ENCODE measurements at places on chromosomes 16 and 17. TPM values are rescaled to one million over a fixed set of nuclear protein-coding genes. Genes with fewer than 3 reads are reported as not detected.

GRCh38 chr17:40862985-40863733 is 3.9 kb downstream of the KRT12 start:
- no peak for DNase-seq

DNA sequence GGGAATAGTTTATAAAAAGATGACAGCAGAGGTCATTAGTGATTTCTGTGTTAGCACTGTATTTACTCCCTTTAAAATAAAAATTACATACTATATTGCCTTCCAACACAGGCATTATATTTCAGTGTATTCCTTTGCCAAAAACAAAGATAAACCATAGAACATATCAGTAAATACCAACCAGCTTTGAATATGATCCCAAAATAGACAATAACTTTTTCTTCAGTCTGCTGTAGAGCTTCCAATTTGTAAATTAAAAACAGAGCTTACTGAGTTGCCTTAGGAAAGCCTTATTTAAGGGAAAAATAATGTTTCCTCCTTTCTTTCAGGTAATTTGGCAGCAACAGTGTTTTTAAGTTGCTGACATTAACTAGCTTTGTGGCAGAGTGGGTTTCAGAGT is 352.1 kb upstream of the TBX2 start:
- DNase-seq = no peak

DNA sequence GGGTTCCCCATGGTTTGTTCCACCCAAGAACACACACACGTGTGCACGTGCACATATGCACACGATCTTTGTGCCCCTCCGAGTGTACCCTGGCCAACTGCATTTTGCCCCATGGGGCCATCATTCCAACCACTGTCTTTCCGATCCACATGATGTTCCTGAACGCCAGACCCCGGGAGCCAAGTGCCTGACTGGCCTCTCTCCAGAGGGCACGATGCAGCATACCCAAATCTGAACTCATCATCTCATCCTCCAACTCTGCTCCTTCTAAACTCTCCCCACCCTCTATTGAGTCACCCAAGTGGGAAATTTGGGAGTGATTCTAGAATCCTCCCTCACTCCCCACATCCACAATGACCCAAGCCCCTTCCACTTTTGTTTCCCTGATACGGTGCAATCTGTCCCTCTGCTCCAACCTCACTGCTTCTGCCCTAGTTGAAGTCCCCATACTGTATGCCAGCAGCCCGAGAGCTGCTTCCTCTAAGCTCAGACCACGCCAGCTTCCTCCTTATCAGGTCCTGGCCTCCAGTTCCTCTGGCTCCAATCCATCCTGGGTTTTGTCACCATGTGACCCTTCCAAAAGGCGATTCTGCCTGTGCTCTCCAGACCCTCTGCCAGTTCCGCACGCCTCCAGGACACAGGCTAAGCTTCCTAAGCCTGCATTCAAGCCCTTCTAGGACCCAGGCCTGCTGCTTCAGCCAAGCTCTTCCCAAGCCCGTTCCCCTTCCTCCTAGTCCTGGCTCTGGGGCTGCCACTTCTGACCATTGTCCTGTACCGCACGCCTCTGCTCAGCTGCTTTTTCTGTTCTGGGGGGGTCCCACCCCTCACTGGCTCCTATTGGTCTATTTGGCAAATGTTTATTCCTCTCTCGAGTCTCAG is 10.1 kb upstream of the TMEM208 start:
- no peak for DNase-seq

DNA sequence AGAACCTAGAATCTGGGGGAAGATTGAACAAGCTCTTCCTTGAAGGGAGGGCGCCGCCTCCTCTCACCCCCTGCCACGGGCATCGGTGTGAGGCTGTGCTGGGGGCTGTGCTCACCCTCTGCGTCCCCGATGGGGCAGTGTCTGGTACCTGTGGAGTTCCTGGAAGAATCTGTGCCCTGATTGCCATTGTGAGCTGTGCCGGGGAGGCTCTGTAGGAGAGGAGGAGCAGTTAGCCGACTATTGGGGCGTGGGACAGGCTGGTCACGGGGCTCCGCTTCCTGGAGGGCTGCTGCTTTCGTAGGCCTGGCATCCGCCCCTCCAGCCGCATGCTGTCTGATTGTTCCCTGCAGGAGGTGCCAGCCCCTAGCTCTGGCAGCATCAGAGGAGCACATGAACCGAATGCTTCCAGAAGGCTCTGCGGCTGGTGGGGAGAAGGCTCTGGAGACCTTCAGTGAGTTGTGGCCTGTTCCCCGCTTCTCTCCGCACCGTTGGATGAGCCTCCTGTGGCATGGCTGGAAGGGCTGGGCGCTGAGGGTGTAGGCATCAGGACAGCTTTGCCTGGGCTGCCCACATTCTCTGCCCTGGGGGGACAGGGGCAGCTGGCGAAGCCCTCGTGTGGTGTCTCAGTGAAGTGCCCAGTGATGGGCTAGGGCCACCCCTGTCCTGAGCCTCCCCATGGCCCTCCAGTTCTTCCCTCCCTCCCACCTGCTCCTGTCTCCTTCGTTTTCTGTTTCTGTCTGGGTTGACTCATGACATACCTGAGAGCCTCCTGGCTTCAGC is 86.9 kb downstream of the SEC14L1 start:
- no peak for DNase-seq

Gene CACNA1H
- not detected for total RNA-seq

DNA sequence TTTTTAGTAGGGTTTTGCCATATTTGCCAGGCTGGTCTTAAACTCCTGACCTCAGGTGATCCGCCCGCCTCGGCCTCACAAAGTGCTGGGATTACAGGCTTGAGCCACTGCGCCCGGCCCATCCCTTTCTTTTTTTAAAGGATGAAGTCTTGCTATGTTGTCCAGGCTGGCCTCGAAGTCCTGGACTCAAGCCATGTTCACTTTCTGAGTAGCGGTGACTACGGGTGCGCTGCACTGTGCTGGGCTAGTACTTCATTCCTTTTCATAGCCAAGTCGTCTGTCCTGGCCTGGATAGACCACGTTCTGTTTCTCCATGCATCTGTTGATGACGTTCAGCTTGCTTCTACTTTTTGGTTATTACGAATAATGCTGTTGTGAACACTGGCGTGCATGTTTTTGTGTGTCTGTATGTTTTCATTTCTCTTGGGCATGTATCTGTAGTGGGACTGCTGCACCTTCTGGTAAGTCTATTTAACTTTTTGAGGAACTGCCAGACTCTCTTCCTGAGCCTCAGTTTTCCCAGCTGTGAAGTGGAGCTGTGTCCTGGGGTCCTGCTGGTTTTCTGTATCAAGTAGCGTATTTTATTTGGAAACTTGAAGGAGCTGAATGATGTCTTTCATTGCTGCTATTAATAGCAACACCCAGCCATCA is 40.0 kb upstream of the GSE1 start:
- no peak for DNase-seq

GRCh38 chr16:71630808-71631207 is 4.8 kb downstream of the MARVELD3 start:
- DNase-seq = peak; percentile 67

DNA sequence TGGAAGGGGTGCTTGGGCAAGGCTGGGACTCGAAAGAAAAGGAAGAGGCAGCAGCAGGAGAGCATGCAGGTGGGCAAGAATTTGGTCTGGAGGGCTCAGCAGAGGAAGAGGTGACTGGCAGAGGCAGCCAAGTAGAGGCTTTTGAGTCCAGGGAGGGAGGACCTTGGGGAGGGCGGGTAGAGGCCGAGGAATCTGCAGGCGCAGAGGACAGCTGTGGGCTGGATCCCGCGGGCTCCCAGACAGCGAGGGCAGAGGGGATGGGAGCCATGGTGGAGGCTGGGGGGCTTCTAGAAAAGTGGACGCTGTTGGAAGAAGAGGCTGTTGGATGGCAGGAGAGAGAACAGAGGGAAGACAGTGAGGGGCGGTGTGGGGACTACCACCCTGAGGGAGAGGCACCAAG is 2.9 kb downstream of the APOBR start:
- no peak for DNase-seq

Gene ATP2A1
- total RNA-seq = 1.2 TPM

Gene SCARF1
- 0.28 TPM for total RNA-seq

GRCh38 chr16:3095869-3096268 is 3.2 kb downstream of the ZSCAN10 start:
- no peak for DNase-seq

DNA sequence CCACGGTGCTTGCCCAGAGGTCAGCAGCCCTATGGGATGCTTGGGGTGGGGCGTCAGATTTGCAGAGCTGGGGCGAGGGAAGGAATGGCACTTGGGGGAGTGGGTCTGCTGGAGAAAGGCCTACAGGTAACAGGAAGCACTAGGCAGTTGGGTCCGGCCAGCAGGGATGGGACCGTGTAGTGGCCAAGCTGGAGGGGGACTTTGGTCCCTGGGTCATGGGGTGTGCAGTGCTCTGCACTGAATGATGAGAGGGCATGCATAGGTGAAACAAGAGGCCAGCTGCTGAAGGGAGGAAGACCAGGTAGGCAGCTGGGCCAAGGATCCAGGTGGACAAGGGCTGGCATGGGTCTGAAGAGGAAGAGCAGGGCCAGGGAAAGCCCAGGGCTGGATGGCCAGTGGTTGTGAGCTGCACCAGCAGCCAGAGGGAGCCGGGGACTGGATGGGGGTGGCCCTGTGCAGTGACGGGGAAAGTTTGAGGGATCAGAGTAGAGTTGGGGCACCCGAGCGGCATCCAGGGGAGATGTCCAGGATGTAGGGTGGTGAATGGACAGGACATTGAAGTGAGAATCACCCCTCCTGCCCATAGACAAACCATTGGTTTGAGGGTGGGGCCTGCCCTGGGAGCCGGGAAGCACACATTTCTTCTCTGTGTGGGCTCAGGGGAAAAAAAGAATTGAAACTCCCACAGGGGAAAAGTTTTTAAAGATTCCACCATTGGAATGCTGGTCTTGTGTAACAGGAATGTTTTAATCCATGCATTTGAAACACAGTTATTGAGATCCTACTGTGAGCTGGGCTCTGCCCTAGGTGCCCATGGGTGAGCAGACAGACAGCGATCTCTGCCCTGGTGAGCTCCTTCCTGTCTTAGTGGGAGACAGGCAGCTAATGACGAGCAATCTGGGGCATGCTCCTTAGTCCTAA is 25.1 kb downstream of the RAI1 start:
- no peak for DNase-seq

DNA sequence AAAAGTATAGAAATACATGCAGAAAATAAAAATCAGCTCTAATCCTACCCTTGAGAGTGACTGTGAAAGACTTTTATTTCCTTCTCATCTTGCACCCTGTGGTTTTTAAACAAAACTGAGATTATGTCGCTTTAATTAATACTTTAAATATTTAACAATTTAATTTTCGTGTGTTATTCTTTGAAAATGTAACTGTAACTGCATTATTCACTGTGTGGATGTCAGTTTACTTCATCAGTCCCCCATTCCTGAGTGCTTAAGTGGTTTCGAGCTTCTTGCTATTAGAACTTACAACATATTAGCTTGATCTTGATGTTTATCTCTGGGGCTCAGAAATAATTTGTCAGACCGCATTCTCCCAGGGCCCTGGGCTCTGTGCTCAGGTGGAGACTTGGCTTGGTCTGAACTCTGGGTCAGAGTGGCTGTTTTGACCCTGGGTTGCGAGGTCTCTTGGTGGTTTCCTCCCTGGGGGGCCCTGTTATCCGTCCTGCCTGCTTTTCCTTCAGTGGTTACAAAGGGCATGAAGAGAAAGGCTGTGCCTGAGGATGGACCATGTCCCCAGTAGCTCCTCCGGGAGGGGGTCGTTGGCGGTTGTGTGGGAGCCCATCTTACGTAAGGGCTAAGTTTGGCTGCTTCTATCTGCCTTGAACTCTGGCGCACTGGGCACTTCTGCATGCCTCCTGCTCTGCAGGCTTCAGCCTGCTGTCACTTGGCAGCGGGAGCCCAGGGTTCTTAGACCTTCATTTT is 25.7 kb downstream of the AKAP1 start:
- no peak for DNase-seq

GRCh38 chr17:4173781-4174180 is 30.8 kb downstream of the CYB5D2 start:
- DNase-seq = no peak

Gene GPR139
- not detected for total RNA-seq

GRCh38 chr17:19533718-19534561 is at the start of gene SLC47A1:
Gene SLC47A1 (plus strand): TSS chr17:19533854. CDS start chr17:19533940, 86 bp downstream.
- peak; percentile 34 for DNase-seq

DNA sequence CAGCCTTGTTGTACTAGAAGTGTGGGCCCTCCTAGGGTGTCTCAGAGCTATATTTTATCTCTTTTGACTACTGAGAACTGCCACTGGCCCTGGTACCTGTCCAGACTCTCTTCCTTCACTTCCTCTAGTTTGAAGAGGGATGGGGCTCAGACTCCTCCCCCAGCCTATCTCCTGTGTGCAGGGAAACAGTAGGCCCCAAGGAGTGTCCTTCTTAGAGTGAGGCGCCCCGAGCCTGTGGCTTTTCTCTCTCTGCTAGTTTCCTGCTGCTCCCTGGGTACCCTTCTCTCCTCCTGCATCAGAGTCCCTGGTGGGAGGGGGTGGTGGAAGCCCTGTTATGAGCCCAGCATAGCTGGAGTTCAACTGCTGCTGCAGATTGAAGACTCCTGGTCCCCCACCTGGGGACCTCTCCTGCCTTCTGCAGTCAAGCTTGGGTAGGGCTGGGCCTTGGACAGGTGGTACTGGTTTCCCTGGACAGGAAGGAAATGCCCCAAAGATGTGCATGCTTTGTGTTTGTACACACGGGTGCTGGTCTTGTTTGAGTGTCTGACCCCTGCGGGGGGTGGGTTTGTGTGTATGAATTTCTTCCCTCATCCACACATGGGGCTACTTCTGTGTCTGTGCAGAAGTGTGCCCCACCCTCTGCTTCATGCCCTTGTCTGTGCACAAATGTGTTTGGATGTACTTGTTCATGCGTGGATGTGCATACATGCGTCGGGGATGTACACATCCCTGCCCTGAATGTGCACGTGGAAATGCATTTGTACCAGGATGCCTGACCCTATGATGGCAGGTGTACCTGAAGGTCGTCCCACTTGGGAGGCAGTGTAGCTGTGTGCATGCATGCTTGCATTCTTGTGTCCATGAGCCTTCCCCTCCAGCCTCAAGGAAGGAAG is 6.9 kb downstream of the RARA start:
- DNase-seq = no peak

DNA sequence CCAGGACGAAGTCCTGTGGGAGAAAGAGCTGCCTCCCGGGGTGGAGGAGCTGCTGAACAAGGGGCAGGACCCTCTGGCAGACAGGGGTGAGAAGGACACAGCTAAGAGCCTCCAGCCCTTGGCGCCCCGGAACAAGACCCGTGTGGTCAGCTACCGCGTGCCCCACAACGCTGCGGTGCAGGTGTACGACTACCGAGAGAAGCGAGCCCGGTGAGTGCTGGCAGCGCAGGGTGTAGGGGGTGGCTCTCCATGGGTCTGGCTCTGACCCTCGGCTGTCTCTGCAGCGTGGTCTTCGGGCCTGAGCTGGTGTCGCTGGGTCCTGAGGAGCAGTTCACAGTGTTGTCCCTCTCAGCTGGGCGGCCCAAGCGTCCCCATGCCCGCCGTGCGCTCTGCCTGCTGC is 21.4 kb downstream of the MVP start:
- no peak for DNase-seq

Data from mammary epithelial cell (primary cell).